ENCODE measurements at places on chromosomes 1 and 21.

DNA sequence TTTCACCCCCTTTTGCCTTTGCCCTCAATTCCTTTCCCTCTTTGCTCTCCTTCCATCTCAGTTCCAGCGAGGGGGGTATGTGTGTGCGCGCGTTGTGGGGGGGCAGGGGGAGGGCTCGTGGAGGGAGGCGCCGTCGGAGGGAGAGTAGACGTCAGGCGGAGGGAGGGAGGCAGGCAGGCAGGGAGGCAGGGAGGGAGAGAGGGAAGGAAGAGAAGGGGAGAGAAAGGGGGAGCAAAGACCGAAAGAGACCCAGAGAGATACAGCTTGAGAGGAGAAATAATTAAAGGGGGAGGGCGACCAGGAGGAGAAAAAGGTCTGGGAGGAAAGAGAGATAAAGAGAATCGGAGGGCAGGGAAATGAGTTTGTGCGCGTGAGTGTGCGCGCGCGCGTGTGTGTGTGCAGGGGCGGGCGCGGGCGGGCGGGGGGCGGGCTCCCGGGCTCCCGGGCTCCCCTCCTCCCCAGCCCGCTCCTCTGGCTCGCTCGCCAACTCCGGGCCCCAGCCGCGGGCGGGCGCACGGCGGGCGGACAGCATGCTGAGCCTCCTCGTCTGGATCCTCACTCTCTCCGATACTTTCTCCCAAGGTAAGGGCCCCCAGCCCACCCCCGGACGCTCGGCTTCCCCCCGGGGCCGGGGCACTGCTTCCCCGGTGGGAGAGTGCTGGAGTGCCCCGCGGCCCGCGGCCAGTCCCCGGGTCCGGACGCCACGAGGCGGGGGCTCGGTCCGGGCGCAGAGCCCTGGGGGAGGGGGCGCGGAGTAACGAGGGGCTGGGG, at the start of gene KIRREL1:
Gene KIRREL1 (plus strand): TSS at position 499 of the 771 bp plus-strand sequence. CDS start 32 bp downstream, at position 531.
- DNase-seq: no peak

DNA sequence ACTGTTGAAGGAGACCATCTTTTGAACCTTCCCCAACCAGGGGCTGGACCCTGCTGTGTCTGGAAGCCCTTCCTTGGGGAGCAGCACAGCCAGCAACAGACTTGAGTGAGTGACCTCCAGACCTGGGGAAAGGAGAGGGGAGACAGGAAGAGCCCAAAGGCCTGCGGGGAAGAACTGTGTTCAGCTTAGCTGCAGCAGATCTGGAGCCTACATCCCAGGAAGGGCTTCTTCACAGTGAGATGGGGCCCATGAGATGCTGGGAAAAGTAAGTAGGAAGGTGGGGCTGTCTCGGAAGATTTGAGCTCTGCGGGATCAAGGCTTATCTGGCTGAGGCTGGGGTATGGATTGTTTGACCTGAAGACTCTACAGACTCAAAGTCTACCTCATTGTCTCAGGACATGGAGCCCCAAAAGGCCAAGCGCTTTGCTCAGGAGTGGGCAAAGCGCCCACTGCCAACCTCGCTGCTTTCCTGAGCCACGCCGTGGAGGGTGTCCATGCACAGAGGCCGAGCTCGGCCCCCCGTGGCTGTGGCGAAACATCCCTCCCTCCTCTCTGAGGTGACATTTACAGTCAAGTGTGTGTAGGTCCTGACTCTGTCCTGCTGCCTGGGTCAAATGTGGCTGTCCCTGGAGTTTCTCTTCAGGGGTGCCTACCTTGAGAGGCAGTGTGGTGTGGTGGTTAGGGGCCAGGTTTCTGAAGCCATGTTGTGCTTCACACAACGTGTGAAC, 24.5 kb downstream of the SPOCD1 start:
- DNase-seq: no peak

DNA sequence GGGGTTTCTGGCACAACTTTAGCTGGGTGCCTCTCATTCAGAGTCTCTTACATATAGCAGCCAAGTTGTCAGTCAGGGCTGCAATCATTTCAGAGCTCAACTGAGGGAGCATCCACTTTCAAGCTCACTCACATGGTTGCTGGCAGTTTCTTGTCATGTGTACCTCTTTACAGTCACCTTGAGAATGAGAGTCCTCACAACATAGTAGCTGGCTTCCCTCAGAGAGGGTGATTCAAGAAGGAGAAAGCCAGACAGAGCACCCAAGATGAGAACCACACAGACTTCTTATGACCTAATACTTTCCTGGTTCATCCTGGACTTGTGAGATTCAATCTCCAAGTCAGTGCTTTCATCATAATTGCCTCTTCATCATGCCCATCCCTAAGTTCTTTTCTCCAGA, 57.2 kb downstream of the DPT start:
- DNase-seq: no peak

GRCh38 chr1:179826626-179827280, 50.9 kb downstream of the TOR1AIP2 start:
- no peak for DNase-seq

DNA sequence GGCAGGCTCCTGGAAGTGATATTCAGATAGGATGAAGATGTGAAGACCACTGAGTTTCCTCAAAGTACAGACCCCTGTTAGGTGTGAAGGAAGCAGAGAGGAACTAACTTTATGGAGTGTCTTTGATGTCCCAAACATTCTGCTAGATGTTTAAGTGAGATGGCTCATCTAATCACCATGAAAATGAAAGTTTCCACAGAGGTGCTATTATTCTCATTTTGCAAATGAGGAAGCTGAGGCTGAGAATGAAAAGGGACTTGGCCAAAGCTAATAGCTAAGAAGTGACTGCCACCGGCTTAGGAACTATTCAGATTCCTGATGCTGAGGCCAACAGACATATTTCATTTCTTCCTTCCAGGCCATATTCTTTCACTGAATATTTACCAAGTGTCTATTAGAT, 45.9 kb upstream of the WLS start:
- no peak for DNase-seq

DNA sequence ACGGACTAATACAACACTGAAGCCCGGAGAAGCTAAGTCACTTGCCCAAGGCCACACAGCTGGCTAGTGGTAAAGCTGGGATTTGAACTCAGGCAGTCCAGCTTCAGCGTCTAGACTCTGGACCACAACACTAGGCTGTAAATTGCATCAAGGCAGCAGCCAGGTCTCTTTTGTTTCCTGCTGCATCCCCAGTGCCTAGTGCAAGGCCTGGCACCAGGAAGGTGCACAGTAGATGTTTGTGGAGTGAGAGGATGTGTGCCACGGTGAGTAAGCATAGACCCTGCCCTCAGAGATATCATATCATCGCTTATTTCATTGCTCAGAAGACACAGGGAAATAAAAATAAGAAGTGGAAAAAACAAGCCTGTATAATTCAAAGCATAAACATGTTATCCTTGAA, 40.9 kb downstream of the IGSF21 start:
- no peak for DNase-seq

DNA sequence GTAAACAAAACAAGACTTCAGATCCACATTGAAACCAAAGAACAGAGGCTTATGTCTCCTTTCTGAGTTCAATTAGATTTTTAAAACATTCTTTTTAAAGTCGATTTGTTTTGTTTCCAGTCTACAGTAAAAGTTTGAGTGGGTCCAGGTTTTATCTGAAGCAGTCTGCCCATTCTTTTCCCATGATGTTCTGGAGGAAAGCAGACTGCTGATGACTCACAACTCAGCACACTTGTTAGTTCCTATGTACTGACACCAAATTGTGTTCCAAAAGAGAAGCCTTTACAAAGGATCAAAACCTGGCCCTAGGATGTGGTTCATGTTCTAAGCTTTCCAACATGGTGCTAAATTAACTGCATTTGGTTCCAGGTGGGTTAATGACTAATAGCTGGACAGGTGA, 11.4 kb upstream of the CCN1 start:
- DNase-seq: peak; percentile 11

DNA sequence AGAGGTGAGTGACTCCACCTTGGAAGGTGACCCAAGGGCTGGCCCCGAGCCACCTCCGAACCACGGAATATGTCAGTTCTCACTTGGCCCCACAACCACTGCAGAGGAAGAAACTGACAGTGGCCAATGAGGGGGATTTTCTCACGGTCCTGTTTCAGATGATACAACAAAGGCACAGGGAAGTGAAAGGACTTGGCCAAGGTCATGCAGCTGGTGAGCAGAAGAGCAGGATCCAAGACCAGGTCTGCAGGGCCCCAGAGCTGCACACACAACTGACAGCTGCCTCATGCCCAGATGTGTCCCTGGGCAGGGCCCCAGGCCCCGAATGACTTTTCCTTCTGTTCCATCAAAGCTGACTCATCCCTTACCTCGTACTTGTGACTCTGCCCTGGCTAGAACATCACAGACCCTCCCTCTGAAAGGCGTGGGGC, 25.8 kb upstream of the EVA1B start:
- no peak for DNase-seq

GRCh38 chr1:241225741-241226140, 131.3 kb downstream of the RGS7 start:
- no peak for DNase-seq

GRCh38 chr1:85460555-85461088, 4.3 kb downstream of the DDAH1 start:
- no peak for DNase-seq
